ENCODE measurements at places on chromosomes 13 and 19.

DNA sequence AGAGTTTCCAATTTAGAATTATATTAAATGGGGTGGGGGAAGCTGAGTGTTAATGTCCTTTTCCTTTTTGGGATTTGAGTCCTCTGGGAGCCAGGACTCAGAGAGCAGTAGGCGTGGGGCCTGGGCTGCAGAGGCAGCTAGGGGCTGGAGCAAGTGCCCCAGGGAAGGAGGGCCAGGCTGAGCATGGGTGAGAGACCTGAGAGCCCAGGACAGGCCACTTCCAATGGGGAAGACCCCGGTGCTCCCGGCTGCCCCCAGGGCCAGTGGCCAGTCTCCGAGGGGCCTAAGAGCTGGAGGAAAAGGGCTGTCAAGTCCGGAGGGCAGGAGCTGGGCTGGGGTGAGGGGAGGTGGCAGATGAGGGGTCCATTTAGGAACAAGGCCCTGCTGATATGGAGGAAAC lies 371.5 kb downstream of the ZNF536 start:
- DNase-seq, result no peak

DNA sequence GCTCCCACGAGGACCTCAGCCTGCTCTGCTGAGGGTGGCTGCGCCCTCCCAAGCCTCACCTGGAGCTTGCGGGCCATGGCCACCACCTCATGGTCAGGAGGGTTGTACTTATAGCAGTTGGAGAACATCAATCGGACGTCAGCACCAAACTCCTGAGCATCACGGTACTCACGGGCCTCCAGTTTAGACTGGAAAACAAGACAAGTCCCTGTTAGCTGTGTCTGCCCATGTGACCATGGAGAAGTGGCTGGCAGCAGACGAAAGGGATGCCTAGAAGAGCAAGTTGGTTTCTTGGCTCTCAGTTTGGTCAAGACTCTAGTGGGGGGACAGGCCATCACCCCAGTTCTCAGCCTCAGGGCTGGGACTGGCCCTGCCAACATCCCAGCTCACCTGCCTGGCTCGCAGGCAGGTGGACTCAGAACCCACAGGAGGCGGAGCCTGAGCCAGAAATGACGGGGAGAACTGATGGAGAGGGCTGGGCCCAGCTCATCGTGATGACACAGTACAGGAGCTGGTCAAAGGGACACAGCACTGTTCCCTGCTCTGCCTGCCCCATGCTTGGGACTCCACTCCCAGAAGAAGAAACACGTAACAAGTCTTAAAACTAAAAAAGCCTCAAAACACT lies 31.2 kb upstream of the EPHX3 start:
- DNase-seq, result no peak

- DNase-seq, result no peak
Observed at GRCh38 chr13:36509369-36509768, 77.1 kb downstream of the CCNA1 start.

DNA sequence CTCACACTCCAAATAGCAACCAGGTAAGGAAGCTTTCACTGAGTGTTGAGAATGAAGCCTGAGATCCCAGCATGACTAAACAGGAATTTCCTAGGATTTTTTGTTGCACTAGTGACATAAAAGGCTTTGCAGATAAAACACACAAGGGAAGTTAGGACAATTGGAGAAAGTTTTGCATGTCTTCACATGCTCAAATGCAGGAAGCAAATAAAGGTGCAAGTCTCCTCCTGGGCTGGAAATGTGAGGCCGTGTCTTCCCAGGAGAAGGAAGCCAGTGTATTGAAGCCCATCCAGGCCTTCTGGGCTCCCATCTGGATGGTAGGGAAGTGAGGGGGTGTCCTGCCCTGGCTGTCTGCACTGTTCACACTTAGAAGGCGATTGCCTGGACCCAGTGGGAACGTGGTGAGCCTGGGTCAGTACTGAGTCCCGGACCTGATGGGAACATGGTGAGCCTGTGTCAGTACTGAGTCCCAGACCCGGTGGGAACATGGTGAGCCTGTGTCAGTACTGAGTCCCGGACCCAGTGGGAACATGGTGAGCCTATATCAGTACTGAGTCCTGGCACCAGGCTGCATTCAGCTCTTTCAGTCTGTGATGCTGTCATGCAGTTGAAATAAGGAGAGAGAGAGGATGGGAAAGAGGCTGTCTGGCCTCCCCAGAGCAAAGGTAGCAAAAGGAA lies 38.7 kb downstream of the SIAH3 start:
- DNase-seq, result no peak

DNA sequence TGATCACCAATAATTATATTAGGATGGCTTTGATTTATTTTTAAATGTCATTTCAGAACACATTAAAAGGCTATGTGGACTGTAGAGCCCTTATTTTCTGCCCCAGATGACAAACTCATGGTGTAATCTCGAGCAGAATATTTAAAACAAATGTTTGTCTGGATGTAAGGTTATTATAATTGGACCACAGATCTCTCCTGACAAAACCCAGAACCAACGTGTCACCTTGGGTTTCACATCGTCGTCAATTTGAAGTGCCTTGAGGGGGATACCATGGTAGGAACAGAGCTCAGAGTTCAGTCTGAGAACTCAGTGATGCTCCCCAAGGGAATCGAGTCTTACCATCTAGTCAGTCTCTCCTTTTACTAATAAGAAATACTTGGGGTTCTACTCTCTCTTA lies 2.8 kb downstream of the SACS start:
- DNase-seq, result no peak

GRCh38 chr13:41282129-41282571 lies 18.8 kb upstream of the MTRF1 start:
- no peak for DNase-seq
